ENCODE measurements at places on chromosomes 7 and 10.

- no peak for DNase-seq
Measured at GRCh38 chr7:141944811-141945210, 2.0 kb downstream of the CLEC5A start.

- DNase-seq: no peak
Measured at GRCh38 chr10:1034758-1035157, 9.1 kb upstream of the IDI2 start.

GRCh38 chr7:69577221-69577620 is 21.1 kb upstream of the AUTS2 start:
- DNase-seq: no peak

GRCh38 chr10:119687192-119688032 is 36.2 kb downstream of the BAG3 start:
- no peak for DNase-seq

GRCh38 chr7:106216923-106217542 is 67.8 kb downstream of the NAMPT start:
- no peak for DNase-seq

DNA sequence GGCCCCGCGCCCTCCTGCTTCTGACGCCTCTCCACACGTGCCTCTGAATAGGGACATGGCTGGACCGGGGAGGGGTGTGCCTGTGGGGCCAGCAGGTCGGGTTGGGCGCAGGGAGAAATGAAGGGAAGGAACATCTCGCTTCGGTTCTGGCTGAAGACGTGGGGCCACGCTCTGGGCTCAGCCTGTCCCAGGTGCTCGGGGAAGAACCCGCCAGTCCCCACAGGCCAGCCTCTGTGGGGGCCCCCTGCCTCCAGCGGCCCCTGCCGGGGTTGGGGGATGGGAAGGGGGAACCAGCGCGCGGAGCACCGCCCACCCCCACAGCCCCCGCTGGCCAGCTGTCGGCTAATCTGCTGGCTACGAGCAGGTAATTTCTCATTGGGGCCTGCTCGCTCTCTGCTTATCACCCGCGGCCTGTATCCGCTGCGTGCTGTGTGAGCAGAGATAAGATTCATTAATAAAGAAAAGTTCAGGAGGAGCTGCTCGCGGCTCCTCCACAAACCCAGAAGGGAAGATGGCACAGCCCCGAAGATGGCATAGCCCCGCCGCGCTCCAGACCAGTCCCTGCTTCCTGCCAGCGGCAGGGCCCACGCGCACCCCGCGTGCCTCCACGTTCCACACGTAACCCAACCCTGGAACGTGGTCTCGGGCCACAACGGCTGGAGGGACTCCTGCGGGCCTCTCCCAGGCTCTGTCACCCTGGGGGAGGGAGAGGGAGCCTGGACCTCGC is 186.2 kb downstream of the ELFN1 start:
- DNase-seq: no peak

GRCh38 chr10:105834261-105835059 is 1193.4 kb downstream of the SORCS3 start:
- no peak for DNase-seq

GRCh38 chr7:116098175-116098574 is 67.6 kb upstream of the TFEC start:
- DNase-seq: no peak

GRCh38 chr10:55212051-55212450 is 411.0 kb upstream of the PCDH15 start:
- DNase-seq: no peak

DNA sequence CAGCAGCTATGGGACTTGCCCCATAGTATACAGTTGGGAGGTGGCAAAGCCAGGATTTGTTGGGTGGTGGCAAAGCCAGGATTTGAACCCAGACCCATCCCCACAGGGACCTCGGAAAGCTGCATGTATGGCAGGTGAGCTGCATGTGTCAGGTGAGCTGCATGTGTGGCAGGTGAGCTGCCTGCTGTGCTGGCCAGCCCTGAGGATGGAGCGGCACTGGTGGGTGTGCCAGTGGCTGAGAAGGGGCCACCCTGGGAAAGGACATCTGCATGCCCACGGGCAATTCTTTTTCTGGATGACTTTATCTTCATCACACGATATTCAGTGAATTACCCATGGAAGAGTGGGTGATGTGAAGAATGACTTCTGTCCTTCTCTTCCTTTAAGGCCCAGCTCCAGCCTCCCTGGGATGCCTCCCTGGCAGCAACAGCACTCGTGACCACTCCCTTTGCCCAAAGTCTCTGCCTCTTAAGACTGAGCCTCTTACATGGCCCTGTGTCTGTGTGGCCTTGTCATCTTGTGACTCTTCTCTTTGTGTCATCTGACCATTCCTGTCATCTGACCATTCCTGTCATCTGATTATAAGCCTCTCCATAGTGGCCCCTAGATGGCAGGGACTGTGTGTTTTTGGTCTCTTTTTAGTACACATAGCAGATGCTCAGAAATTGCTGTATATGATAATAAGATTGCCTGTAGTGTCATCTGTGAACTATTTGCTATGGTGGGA is 25.0 kb downstream of the CLEC2L start:
- DNase-seq: no peak

GRCh38 chr10:54914049-54914448 is 113.0 kb upstream of the PCDH15 start:
- DNase-seq: no peak

DNA sequence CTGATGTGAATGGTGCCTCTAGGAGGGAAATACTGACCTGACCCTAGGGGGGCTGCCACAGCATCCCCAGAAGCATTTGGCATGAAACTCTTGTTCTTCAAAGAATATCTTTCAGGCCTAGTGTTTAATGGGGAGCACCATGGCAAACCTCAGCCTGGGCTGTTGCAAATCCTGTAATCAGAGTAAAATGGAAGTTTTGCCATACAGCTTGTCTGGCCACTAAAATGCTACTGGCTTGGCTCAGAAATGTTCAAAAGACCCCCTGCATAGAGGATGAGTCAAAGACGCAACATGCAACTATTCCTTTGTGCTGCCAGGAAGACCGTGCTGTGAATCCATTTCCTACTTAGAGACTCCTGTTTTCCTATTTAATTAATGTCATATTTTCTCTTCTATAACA is 26.7 kb downstream of the HECW1 start:
- no peak for DNase-seq

DNA sequence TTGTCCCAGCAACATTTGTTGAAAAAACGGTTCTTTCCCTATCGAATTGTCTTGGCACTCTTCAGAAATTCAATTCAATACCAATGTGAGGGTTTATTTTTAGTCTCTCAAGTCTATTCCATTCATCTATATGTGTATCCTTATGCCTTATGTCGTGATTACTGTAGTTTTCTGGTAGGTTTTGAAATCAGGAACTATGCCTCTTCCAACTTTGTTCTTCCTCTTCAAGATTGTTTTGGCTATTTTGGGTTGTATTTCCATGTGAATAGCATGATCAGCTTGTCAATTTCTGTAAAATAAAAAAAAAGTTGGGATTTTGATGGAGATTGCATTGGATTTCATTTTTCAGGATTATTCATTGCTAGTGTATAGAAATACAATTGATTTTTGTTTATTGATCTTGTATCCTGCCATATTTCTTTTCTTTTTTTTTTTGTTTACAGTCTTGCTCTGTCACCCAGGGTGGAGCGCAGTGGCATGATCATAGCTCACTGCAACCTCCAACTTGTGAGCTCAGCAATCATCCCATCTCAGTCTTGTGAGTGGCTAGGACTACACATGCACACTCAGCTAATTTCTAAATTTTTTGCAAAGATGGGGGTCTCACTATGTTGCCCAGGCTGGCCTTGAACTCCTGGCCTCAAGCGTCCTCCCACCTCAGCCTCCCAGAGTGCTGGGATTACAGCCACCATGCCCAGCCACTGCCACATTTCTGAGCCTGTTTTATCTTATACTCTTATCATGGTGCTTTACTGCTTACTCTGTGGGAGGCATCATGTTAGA is 46.2 kb upstream of the MKLN1 start:
- DNase-seq: no peak

- peak; percentile 94 for DNase-seq
Measured at GRCh38 chr10:72263613-72264241, 10.0 kb upstream of the DDIT4 start.

GRCh38 chr10:9015005-9015404 is 960.5 kb downstream of the GATA3 start:
- no peak for DNase-seq

DNA sequence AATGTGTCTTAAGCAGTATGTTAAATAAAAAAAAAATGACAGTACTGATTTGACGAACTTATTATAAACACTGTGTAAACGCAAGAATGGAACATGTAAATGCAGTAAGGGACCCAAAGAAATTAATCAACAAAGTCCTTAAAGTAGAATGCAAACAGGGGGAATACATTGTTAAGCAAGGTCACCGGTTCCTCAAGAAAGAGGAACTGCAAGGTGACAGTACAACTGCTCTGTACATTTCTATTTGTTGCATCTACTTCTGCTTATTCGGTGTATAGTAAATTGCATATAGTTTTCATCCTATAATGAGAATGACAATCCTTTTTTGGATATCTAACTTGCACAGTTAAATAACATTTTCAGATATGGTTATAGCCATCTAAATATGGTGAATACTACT is 387.0 kb upstream of the SEMA3D start:
- no peak for DNase-seq

- no peak for DNase-seq
Measured at GRCh38 chr10:126770809-126771208, 100.3 kb upstream of the C10orf90 start.

- no peak for DNase-seq
Measured at GRCh38 chr7:123351027-123351426, 151.3 kb upstream of the SLC13A1 start.

- DNase-seq: no peak
Measured at GRCh38 chr7:93921186-93921585, 349 bp upstream of the GNG11 start.

- DNase-seq: no peak
Measured at GRCh38 chr10:3779158-3779741, 5.8 kb downstream of the KLF6 start.

GRCh38 chr10:56178210-56178609 is 182.8 kb downstream of the ZWINT start:
- DNase-seq: no peak

DNA sequence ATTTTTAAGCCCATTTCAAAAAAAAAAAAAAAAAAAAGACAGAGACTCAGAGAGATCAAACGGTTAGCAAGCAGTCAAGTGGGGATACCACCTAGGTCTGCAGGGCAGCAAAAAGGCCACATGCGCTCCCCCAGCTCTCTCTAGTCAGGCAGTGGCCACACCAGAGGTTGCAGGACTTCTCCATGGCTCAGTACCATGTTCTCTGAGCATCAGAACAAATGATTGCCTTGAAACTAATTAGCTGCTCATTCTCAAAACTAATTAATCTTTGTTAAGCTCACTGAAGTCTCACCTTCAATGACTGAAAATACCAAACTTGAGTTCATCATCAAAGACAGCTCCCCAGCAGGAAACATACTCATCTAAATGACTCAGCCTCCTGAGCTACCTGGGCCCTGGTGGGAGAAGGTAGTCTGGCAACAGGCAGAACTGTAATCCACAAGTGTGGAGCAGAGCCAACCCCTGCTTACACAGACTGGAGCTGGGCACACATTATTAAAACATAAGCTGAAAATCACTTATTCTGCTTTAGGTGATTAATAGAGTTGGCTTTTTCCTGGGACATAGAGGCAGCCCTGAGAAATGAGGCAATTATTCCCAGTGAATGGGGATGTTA is 319.6 kb downstream of the GRID1 start:
- DNase-seq: no peak

- DNase-seq: no peak
Measured at GRCh38 chr10:3287572-3288445, 115.2 kb upstream of the PITRM1 start.

GRCh38 chr7:92761391-92762097 is 74.8 kb downstream of the CDK6 start:
- DNase-seq: no peak

DNA sequence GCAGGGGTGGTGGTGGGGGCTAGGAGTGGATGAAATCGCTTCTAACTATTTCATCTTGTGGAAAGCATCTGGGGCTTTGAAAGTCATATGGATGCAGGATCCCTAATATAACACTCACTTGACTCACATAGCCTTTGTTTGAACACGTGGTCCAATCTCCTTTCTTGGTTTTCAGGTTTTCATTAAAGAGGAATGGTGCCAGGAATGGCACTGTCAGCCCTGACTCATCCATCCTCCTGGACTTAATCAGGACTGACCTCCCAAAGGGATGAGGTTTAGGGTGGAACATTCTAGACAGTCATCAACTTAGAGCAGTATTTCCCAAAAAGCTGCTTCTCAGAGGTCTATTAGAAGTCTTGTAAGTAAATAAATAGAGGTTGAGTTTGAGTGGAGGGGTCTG is 162.0 kb upstream of the PLXNA4 start:
- no peak for DNase-seq

DNA sequence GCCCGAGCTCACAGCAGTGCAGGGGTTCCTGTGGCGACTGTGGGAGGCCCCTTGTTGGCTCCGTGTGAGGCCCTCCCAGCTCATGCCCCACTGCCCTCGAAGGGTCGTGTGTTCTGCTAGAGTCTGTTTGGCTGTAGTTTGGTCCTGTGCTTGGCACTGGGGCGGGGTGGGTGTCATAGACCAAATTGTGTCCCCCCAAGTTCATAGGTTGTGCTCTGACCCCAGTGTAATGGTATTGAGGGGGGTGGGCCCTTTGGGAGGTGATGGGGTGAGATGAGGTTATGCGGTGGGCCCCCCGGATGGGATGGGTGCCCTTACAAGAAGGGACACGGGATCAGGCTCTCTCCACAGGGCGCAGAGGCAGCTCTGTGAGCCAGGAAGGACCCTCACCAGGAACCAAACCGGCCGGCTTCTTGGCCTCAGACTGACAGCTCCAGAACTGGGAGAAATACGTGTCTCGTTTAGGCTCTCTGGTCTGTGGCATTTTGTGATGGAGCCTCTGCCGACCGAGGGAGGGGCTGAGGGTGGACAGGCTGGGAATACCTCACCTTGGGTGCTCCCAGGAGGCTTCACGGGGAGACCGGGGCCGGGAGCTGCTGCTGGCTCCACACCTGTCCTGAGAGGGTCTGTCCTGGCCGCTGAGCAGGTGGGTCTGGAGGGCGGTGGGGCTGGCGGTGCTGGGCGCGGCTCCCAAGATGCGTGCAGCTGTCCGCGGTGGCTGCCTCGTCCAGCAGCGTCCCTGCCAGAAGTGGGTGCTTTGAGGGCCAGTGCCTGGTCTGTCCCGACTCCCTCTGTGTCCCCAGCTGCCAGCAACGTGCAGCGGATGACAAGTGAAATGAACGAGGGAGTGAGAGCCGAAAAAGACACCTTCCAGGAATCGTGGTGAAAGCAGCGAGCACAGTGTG is 89.4 kb downstream of the INPP5A start:
- DNase-seq: no peak

GRCh38 chr7:20317413-20317812 is 13.3 kb upstream of the ITGB8 start:
- no peak for DNase-seq

DNA sequence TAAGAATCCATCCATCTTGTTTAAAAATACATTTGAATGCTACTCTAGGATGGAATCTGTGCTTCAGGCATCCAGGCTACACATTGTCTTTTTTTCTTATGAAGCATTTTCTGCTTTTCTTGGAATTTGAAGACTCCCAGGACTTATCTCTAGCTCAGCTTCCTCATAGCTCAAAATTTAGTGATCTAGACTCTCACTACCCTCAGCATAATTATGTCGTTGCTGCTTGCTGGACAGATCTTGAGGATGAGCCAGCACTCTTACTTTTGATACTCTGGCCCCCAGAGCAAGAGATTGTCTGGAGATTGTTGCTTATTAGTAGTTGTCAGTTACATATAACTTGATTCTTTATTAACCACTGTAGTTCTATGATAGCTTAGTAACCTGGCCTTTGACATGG is 83.3 kb upstream of the FGL2 start:
- no peak for DNase-seq

Data from NCI-H1436 (cell line).